NCI-H345 (cell line): ENCODE measurements at places on chromosomes 12 and 14.

GRCh38 chr12:80299976-80300375, 144.1 kb upstream of the PTPRQ start:
- DNase-seq: no peak

GRCh38 chr14:105422695-105423487, 3.3 kb downstream of the MTA1 start:
- no peak for DNase-seq

- DNase-seq: peak; percentile 69
Measured at GRCh38 chr14:74952697-74953484, 2.5 kb downstream of the PGF start.

DNA sequence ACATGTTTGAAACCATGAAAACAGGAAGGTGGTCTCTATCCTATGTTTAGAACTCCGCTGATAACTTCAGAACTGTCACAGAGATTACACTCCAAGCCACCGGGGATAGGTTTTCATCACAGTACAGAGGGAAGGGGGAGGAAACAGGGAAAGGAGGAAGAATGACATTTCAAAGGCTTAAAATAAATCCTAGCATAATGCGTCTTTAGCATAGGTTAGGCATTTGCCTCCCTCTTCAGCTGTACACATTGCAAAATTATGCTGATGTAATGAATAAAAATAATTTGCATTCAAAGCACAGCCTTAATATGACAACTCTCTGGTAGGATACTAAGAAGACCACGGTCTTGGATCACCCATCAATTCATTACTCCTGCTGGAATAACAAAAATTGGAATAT, 54.3 kb upstream of the PYGL start:
- DNase-seq: no peak

DNA sequence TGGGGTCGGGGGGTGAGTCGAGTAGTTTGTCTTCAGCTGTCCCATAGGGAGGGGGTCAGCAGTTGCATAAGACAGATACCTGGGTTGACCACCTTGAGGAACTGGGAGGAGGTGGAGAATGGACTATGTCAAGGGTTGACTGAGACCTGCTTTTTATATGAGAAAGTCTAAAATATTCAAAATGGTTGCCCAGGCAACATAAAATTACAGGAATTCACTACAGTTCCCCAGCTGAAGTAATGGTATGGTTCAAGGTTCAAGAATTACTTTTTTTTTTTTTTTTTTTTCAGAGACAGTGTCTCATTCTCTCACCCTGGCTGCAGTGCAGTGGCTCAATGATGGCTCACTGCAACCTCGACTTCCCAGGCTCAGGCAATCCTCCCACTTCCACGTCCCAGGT, 5.1 kb upstream of the TCHP start:
- no peak for DNase-seq

GRCh38 chr14:22391908-22392565, 197.0 kb downstream of the DAD1 start:
- DNase-seq: no peak

GRCh38 chr14:60090864-60091519, 731 bp upstream of the PCNX4 start:
- DNase-seq: peak; percentile 54

DNA sequence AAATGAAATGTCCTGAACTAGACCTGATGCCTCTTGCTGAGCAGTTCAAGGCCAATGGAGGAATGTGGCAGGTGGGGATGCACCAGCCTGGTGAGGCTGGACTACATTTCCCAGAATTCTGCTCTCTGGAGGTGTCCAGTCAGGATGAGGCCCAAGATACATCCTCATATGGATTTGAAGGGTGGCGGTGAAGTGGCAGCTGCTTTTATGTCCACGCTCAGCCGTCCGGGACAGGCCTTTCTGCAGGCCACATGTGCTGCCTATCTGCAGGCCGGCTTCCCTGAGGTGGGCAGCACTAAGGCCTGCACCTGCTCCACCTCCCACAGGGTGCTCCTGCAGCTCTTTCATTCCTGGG, 230.2 kb downstream of the BCL11B start:
- DNase-seq: no peak
